ENCODE measurements at places on chromosomes 1 and 21.
A peak's percentile ranks its signal among the peaks of the same experiment; 100 is the strongest.

DNA sequence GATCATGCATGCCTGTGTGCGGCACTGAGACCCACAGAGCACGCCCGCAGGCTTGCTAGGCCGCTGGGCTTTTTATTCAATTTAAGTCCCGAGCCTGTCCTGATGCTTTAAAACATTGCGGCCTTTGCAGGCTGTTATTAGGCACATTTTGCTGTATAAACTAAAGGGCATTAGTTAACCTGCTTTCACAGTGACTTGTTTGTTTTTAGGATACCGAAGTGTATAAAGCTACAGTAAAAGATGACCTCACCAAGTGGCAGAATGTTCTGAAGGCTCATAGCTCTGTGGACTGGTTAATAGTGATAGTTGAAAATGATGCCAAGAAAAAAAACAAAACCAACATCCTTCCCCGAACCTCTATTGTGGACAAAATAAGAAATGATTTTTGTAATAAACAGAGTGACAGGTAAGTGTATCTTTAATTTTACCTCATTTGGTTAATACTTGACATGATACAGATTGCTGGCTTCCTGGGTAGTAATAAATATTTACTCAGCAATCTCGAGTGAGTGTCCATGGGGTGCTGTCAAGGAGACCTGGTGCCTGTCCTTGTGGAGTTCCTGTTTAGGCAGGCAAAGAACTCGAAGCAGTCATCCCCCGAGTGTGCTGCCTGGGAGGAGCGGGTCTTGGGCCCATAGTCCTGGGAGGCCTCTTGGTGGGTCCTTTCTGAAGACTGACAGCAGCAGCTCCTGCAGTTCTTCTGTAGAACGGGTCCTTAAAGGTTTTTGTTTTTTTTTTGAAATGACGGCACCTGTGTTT, 40.1 kb downstream of the TRAPPC10 start:
- H3K4me1 ChIP-seq, result no peaks in the 10 kb centered on the region
- H3K27me3 ChIP-seq, result no peaks in the 10 kb centered on the region
- DNase-seq, result no peak
- no peak overlapping the region for H3K4me3 ChIP-seq
- no peak overlapping the region for H3K27ac ChIP-seq

- H3K27ac ChIP-seq, result no peak overlapping the region
- no peaks in the 10 kb centered on the region for H3K27me3 ChIP-seq
Measured at GRCh38 chr1:102897557-102897956, 210.8 kb downstream of the COL11A1 start.

GRCh38 chr1:218739426-218739825, 394.3 kb downstream of the TGFB2 start:
- no peaks in the 10 kb centered on the region for H3K27me3 ChIP-seq
- DNase-seq, result no peak
- H3K36me3 ChIP-seq, result no peaks in the 10 kb centered on the region
- no peak overlapping the region for H3K27ac ChIP-seq
- no peak overlapping the region for H3K4me3 ChIP-seq

- no peaks in the 10 kb centered on the region for H3K4me1 ChIP-seq
- DNase-seq, result no peak
- peaks cover 8% of the 10 kb centered on the region for H3K36me3 ChIP-seq
- no peak overlapping the region for H3K4me3 ChIP-seq
Measured at GRCh38 chr1:40422630-40423263, 27.5 kb upstream of the ZFP69B start.

- H3K4me1 ChIP-seq, result no peaks in the 10 kb centered on the region
- H3K27ac ChIP-seq, result no peak overlapping the region
- H3K27me3 ChIP-seq, result no peaks in the 10 kb centered on the region
Measured at GRCh38 chr1:81190003-81190402, 610.7 kb upstream of the ADGRL2 start.

GRCh38 chr1:169945181-169945580, 51.5 kb upstream of the SCYL3 start:
- no peak for DNase-seq
- 0 out of 2 replicates have a peak, but pooled peaks cover 3% of the 10 kb centered on the region for H3K36me3 ChIP-seq
- no peak overlapping the region for H3K4me3 ChIP-seq

DNA sequence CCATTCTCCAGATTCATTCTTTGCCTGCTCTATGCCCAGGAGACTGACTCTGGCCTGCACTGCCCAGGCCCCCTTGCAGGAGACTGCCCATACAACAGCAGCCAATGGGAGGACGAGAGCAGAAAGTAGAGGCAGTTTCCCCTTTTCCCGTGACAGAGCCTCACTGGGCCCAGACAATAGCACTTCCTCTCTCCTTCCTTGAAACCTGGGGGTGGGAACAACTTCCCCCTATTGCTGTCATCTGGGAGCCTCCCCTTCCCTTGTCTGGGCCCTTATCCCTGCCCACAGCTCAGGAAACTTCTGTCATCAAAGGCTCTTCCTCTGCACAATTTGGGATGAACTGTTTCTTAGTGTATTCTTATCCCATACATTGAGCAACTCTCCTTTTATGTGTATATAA, 60.8 kb upstream of the KCNJ15 start:
- H3K27me3 ChIP-seq, result no peaks in the 10 kb centered on the region
- H3K4me3 ChIP-seq, result no peak overlapping the region
- no peaks in the 10 kb centered on the region for H3K36me3 ChIP-seq
- no peaks in the 10 kb centered on the region for H3K4me1 ChIP-seq
- no peak overlapping the region for H3K27ac ChIP-seq

DNA sequence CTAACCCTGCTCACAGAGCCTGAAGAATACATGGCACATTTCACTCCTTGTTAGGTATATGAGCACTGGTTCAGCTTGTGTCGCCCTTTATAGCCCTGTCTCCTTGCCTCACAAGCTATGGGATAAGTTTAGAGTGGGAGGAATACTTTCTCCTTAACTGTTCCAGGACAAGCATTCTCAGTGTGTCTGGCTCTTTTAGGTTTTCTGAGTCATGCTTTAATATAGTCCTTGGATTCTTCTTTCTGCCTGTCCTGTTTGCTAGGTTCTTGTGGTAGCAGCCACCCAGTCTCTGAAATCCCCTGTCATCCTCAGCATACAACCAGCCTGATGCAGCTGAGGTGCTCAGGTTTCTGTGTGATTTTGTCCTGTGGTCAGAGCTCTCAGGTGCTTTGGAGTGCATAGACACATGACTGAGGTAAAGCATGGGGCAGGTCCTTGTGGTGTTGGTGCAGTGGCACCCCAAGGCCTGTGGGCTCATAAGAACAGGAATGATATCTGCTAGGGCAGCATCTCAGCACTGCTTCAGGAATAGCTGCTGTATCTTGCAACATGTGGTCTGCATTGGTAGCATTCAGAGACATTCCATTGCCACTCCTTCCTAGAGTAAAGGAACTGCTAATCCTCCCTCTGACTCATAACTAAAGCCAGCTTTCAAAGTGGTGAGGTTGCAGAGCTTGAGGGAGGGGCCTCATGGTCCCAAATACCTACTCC, 14.2 kb upstream of the CASQ2 start:
- H3K27me3 ChIP-seq, result peaks cover 5% of the 10 kb centered on the region
- no peak for DNase-seq
- no peaks in the 10 kb centered on the region for H3K36me3 ChIP-seq

- no peaks in the 10 kb centered on the region for H3K27me3 ChIP-seq
- DNase-seq, result no peak
- no peaks in the 10 kb centered on the region for H3K36me3 ChIP-seq
- H3K4me1 ChIP-seq, result peaks cover 78% of the 10 kb centered on the region
- H3K4me3 ChIP-seq, result peak overlapping the region; percentile 2
- peak overlapping the region; percentile 87 for H3K27ac ChIP-seq
Measured at GRCh38 chr21:33302055-33302454, 22.7 kb upstream of the IFNAR1 start.

GRCh38 chr1:15966081-15966955, 9.6 kb downstream of the ZBTB17 start:
- no peaks in the 10 kb centered on the region for H3K4me1 ChIP-seq
- DNase-seq, result no peak
- H3K27ac ChIP-seq, result no peak overlapping the region
- peaks cover 37% of the 10 kb centered on the region for H3K36me3 ChIP-seq
- H3K27me3 ChIP-seq, result no peaks in the 10 kb centered on the region

DNA sequence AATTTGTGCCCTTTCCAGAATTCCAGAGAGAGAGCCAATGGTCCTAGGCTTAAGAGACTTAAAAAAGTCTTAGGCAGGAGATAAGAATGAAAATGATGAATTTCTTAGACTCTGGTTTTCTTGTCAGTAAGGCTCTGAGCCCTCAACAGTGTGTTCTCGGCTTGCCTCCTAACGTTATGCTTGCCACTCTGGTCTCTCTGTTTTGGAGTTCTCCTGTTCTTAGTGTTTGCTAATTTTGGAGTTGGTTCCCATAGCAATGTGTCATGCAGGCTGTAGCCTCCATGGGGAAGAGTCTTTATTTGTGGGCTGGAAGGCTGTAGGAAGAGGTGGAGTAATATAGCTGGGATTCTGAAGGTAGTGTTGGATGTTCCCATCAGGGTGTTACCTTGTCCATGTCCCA, 19.9 kb downstream of the TBX19 start:
- no peaks in the 10 kb centered on the region for H3K4me1 ChIP-seq
- no peaks in the 10 kb centered on the region for H3K27me3 ChIP-seq
- H3K4me3 ChIP-seq, result no peak overlapping the region
- H3K27ac ChIP-seq, result no peak overlapping the region
- no peaks in the 10 kb centered on the region for H3K36me3 ChIP-seq

DNA sequence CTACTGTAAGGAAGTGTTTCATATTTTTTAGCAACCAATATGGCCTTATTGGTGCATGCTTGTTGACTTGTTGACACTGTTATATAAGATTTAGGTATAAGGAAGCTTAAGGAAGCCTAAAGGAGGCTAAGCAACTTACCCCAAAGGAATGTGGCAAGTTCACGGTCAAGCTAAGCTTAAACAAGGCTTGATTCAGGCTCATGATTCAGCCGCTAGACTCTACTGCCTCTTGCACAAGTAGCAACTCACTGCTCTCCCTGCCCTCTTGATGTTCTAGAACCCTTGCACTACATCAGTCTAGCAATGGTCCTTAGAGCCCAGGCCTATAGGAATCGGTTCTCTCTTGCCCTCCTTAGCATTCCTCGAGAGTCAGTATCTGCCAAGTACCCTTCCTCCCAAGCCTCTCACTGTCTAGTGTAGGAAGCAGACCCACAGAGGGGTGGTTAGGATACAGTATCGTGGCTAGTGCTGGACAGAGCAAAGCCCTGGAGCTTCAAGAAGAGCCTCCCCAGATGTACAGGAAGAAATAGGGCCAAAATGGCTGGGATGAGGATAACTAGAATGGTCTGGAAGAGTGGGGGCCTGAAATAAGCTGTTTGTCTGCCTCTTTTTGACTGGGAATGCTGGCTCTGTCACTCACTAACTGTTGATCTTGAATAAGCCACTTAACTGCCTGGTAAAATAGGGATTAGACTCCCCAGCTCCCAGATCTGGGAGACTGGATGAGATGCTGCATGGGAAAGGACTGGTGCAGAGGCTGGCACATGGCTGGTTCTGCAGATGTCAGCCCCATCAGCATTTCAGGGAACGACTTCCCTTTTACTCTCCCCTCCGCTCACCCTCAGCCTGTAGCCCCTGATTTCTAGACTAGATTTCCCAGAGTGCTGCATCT, 122.2 kb downstream of the NAV1 start:
- H3K4me3 ChIP-seq, result no peak overlapping the region
- no peak overlapping the region for H3K27ac ChIP-seq
- no peaks in the 10 kb centered on the region for H3K4me1 ChIP-seq
- DNase-seq, result no peak
- peaks cover 27% of the 10 kb centered on the region for H3K27me3 ChIP-seq

GRCh38 chr1:2409745-2410144, 2.6 kb downstream of the PEX10 start:
- no peaks in the 10 kb centered on the region for H3K27me3 ChIP-seq
- DNase-seq, result no peak
- H3K36me3 ChIP-seq, result peaks cover 41% of the 10 kb centered on the region
- peaks cover 33% of the 10 kb centered on the region for H3K4me1 ChIP-seq
- H3K27ac ChIP-seq, result no peak overlapping the region

- DNase-seq, result no peak
- H3K4me3 ChIP-seq, result no peak overlapping the region
- no peak overlapping the region for H3K27ac ChIP-seq
- H3K27me3 ChIP-seq, result no peaks in the 10 kb centered on the region
Measured at GRCh38 chr1:148362216-148362611, 120.9 kb downstream of the PPIAL4G start.

- H3K4me1 ChIP-seq, result no peaks in the 10 kb centered on the region
- no peak for DNase-seq
- no peak overlapping the region for H3K4me3 ChIP-seq
- H3K27me3 ChIP-seq, result no peaks in the 10 kb centered on the region
- no peaks in the 10 kb centered on the region for H3K36me3 ChIP-seq
Measured at GRCh38 chr21:42079939-42080787, 9.0 kb downstream of the UMODL1 start.

DNA sequence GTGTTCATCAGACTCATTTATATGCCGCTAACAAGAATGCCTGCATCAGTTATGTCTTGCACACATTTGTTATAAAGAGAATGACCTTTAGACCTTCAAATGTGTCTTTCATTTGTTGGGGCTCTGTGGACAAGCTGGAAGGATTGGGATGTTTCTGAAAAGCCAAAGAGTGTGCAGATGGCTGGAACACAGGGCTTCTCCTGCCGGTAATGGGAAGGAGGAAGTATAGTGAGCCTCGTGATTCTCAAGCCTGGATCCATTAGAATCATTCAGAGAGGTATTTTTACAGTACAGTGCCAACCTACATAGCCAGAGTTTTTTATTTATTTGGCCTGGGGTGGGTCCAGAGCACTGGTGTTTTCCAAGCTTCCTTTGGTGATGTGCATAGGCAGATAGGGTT, 40.6 kb upstream of the ATP1A1 start:
- no peak overlapping the region for H3K27ac ChIP-seq
- peaks cover 6% of the 10 kb centered on the region for H3K4me1 ChIP-seq
- no peak for DNase-seq
- no peaks in the 10 kb centered on the region for H3K36me3 ChIP-seq
- H3K27me3 ChIP-seq, result no peaks in the 10 kb centered on the region
- H3K4me3 ChIP-seq, result no peak overlapping the region

DNA sequence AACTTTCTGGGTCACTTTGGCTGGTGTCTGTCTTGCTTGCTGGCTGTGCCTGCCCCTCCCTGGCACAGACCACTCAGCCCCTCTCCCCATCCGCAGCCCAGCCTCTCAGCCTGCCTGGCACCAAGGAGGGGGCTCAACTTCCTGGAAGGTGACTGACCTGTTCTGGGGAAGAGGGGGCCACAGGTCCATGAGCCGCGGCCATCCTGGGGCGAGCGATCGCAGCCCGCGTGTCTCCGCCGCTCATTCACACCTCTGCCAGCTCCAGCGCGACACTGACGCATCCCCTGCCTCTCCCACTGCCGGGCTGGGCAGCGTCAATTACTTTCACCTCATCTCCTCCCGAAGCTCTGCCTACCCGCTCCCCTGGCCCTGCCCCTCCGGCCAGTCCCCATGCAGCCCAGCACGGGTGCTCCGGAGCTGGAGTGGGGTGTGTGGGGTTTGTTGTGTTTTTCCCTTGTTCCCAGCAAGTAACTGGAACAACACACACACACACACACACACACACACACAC, 14.3 kb downstream of the SLC6A9 start:
- no peak overlapping the region for H3K27ac ChIP-seq
- H3K36me3 ChIP-seq, result no peaks in the 10 kb centered on the region
- H3K27me3 ChIP-seq, result no peaks in the 10 kb centered on the region
- no peak for DNase-seq
- no peak overlapping the region for H3K4me3 ChIP-seq

- DNase-seq, result no peak
- H3K36me3 ChIP-seq, result no peaks in the 10 kb centered on the region
- no peak overlapping the region for H3K4me3 ChIP-seq
- H3K4me1 ChIP-seq, result peaks cover 2% of the 10 kb centered on the region
Measured at GRCh38 chr1:152018537-152018936, 18.3 kb downstream of the S100A11 start.
